ENCODE measurements at places on chromosomes 7 and 10.

DNA sequence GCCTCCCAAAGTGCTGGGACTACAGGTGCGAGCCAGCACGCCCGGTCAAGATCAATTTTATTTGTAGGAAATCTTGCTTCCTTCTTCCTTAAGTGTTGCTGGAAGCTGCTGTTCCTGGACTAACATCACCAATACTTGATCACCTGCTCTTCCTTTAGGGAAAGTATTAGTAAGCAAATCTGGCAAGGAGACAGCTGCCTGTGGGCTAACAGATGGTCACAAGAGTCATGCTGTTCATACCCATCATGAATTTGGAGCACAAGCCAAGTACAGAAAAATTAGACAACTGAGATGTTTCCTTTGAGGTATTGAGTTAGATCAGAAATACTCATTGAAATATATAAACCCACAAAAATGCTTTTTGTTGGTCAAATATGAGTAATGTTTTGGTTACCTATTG is 27.9 kb downstream of the BAIAP2L1 start:
- H3K4me1 ChIP-seq, result peaks cover 57% of the 10 kb centered on the region
- no peaks in the 10 kb centered on the region for H3K36me3 ChIP-seq
- no peak overlapping the region for H3K4me3 ChIP-seq

- H3K36me3 ChIP-seq, result no peaks in the 10 kb centered on the region
- H3K4me3 ChIP-seq, result no peak overlapping the region
- H3K27ac ChIP-seq, result peak overlapping the region; percentile 65
- no peak for DNase-seq
- no peaks in the 10 kb centered on the region for H3K27me3 ChIP-seq
- peaks cover 39% of the 10 kb centered on the region for H3K4me1 ChIP-seq
Observed at GRCh38 chr10:97517778-97518300, 19.1 kb downstream of the UBTD1 start.

DNA sequence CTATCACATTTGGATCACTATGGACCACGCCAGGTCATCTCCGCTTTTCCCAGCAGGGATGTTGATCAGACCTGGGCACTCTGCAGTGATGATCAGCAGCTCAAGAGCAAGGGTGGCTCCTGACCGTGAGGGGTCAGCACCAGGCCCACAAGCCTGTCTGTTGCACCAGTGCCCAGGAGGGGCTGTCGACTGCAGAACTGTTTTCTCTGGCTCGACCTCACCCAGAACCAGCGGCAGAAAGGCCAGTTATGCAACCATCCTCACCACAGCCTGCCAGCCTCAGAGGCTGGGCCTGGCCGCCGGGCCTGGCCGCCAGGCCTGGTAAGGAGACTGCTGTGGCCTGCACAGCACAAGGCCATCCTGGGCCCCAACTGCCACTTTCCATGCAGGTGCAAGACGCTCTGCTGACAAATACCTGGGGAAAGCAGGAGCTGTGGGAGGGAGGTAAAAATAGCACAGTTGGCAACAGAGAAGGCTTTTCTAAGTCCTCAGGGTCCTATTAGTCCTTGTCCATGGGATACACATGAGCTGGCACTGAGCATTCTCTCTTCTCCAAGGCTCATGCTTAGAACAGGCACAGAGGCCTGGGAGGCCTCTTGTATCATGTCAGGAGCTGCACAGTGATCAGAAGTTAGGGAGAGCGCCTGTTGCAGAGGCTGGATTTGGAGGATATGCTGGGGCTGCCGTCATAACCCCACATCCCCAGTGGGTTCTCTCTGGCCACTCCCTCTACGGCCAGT is 17.5 kb downstream of the KCNMA1 start:
- no peaks in the 10 kb centered on the region for H3K4me1 ChIP-seq
- H3K36me3 ChIP-seq, result no peaks in the 10 kb centered on the region
- H3K4me3 ChIP-seq, result no peak overlapping the region
- no peak overlapping the region for H3K27ac ChIP-seq
- DNase-seq, result no peak

- H3K4me3 ChIP-seq, result peak overlapping the region; percentile 45
- H3K27ac ChIP-seq, result peak overlapping the region; percentile 83
- peaks cover 3% of the 10 kb centered on the region for H3K4me1 ChIP-seq
- no peaks in the 10 kb centered on the region for H3K36me3 ChIP-seq
- no peak for DNase-seq
Observed at GRCh38 chr7:91264924-91265681, 870 bp downstream of the FZD1 start.

GRCh38 chr7:105635197-105635596 is 53.9 kb upstream of the EFCAB10 start:
- no peaks in the 10 kb centered on the region for H3K4me1 ChIP-seq
- DNase-seq, result no peak
- H3K27ac ChIP-seq, result no peak overlapping the region
- H3K27me3 ChIP-seq, result no peaks in the 10 kb centered on the region

- DNase-seq, result no peak
- no peaks in the 10 kb centered on the region for H3K36me3 ChIP-seq
- no peaks in the 10 kb centered on the region for H3K27me3 ChIP-seq
- no peak overlapping the region for H3K27ac ChIP-seq
- no peaks in the 10 kb centered on the region for H3K4me1 ChIP-seq
- no peak overlapping the region for H3K4me3 ChIP-seq
Observed at GRCh38 chr7:57415326-57415725, 34.7 kb upstream of the ZNF716 start.

- H3K27ac ChIP-seq, result no peak overlapping the region
- DNase-seq, result no peak
- H3K4me3 ChIP-seq, result no peak overlapping the region
- no peaks in the 10 kb centered on the region for H3K27me3 ChIP-seq
Observed at GRCh38 chr10:90937645-90938258, 16.9 kb upstream of the ANKRD1 start.

GRCh38 chr7:39137480-39137879 is 159.8 kb downstream of the POU6F2 start:
- H3K4me1 ChIP-seq, result no peaks in the 10 kb centered on the region
- no peak overlapping the region for H3K27ac ChIP-seq
- no peak for DNase-seq

GRCh38 chr10:123244747-123245146 is 90.5 kb downstream of the BUB3 start:
- DNase-seq, result no peak
- no peak overlapping the region for H3K4me3 ChIP-seq
- no peaks in the 10 kb centered on the region for H3K36me3 ChIP-seq
- no peak overlapping the region for H3K27ac ChIP-seq
- H3K4me1 ChIP-seq, result no peaks in the 10 kb centered on the region
- H3K27me3 ChIP-seq, result no peaks in the 10 kb centered on the region

- H3K27ac ChIP-seq, result no peak overlapping the region
- H3K27me3 ChIP-seq, result no peaks in the 10 kb centered on the region
- no peak for DNase-seq
- no peak overlapping the region for H3K4me3 ChIP-seq
Observed at GRCh38 chr7:39703144-39703543, 79.8 kb downstream of the RALA start.

DNA sequence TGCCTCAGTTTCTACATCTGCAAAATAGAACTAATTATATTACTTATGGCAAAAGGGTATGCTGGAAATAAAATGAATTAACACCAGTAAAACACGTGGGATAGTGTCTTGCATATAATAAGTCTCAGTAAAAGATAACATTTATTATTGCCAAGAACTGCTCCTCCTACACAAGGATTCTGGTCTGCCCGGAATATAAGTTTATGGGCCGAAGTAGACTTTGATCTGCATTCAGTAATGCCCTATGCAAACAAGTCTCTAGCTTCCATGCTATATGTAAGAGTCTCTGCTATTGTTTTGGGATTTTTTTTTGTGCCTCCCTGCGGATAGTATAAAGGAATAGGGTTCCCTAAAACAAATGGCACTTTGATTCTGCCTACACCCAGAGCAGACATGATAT is 125.6 kb upstream of the SLC26A5 start:
- no peak for DNase-seq
- no peaks in the 10 kb centered on the region for H3K4me1 ChIP-seq
- H3K36me3 ChIP-seq, result no peaks in the 10 kb centered on the region
- no peak overlapping the region for H3K27ac ChIP-seq

DNA sequence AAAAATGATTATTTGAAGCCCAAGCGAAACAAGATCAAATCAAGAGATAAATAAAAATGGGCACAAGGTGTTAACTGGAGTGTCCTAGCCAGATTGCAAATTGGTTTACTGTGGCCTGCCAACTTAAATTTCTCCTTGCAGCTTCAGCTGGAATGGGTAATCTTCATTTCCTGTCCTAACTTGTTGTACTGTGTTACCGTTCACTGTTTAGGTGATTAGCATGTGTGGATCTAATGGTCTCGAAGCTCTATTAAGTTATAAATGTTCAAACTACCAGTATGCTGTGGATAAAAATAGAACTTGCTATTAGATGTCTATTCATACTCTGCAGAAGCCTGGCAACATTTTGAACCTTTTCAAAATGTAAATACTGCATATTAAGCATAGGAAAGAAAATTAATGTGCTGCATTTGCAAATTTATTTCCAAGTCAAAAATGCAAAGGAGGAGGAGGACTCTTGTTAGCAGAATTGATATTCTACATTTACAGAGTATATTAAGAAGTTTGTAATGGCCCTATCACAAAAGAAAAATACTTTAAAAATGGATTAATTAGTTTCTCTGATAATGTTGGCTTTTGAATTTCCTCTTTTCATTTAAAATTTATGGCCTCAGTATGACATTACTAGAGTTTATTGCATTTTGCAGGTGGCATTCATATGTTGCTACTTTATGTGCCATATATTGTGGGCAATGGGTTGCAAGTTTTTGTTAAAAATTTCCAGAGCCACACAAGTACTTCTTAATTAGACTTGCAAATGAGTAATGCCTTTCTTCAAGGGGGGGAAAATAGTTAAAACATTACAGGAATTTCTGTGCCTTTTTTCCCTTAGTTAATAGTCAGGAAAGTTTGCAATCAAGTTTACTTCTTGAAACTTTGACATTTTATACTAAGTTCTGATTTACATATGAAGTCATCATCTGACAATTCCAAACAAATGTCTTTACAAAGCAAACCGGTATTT is 92.1 kb downstream of the CABCOCO1 start:
- no peaks in the 10 kb centered on the region for H3K36me3 ChIP-seq
- no peak overlapping the region for H3K27ac ChIP-seq
- H3K27me3 ChIP-seq, result no peaks in the 10 kb centered on the region

DNA sequence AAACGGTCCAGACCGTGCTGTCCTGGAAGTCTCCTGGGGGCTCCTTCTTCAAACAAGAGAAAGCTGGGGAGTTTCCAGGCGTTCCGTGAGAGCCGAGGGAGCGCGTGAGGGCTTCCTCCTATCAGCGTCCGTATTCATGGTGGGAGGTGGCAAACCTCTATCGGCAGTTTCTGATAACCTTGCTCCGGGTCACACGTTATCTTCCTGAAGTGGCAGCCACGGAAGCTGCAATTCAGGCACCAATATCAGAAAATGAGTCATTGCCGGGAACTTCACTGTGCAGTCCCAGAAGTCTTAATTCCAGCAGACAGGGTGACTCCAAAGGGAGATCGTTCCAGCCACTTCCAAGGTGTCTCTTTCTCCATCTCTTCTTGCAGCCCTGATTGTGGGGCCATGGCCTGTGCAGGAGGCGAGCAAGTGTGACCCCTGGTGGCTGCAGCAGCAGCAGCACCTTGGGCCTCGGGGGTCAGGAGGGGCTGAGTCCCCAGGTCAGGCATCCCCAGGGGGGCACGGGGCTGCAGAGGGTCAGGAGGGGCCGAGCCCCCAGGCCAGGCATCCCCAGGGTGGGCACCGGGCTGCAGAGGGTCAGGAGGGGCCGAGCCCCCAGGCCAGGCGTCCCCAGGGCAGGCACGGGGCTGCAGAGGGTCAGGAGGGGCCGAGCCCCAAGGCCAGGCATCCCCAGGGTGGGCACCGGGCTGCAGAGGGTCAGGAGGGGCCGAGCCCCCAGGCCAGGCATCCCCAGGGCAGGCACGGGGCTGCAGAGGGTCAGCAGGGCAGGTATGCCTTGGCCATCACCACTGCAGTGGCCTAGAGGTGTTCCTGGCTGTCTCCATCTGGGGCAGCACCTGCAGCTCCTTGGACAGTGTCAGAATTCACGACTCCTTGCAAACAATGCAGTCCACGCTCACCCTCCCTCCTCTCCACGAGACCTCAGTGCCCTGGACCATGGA is 538.7 kb downstream of the DNAJB6 start:
- H3K4me3 ChIP-seq, result no peak overlapping the region
- no peak overlapping the region for H3K27ac ChIP-seq
- peak; percentile 23 for DNase-seq
- H3K4me1 ChIP-seq, result peaks cover 9% of the 10 kb centered on the region

- no peaks in the 10 kb centered on the region for H3K27me3 ChIP-seq
- H3K4me1 ChIP-seq, result no peaks in the 10 kb centered on the region
- no peak overlapping the region for H3K27ac ChIP-seq
- no peaks in the 10 kb centered on the region for H3K36me3 ChIP-seq
Observed at GRCh38 chr10:105952153-105952552, 1212.4 kb downstream of the SORCS1 start.

- no peaks in the 10 kb centered on the region for H3K36me3 ChIP-seq
- DNase-seq, result no peak
- no peak overlapping the region for H3K27ac ChIP-seq
- H3K27me3 ChIP-seq, result no peaks in the 10 kb centered on the region
- H3K4me3 ChIP-seq, result no peak overlapping the region
Observed at GRCh38 chr7:111756687-111757178, 194.4 kb upstream of the IMMP2L start.

GRCh38 chr7:88200789-88201188 is 19.0 kb downstream of the SRI start:
- no peaks in the 10 kb centered on the region for H3K27me3 ChIP-seq
- DNase-seq, result no peak
- no peak overlapping the region for H3K4me3 ChIP-seq
- no peaks in the 10 kb centered on the region for H3K4me1 ChIP-seq
- H3K27ac ChIP-seq, result no peak overlapping the region

GRCh38 chr10:59962756-59963155 is 56.4 kb upstream of the CCDC6 start:
- no peaks in the 10 kb centered on the region for H3K36me3 ChIP-seq
- H3K4me3 ChIP-seq, result no peak overlapping the region
- H3K27ac ChIP-seq, result no peak overlapping the region
- no peak for DNase-seq
- H3K27me3 ChIP-seq, result no peaks in the 10 kb centered on the region

DNA sequence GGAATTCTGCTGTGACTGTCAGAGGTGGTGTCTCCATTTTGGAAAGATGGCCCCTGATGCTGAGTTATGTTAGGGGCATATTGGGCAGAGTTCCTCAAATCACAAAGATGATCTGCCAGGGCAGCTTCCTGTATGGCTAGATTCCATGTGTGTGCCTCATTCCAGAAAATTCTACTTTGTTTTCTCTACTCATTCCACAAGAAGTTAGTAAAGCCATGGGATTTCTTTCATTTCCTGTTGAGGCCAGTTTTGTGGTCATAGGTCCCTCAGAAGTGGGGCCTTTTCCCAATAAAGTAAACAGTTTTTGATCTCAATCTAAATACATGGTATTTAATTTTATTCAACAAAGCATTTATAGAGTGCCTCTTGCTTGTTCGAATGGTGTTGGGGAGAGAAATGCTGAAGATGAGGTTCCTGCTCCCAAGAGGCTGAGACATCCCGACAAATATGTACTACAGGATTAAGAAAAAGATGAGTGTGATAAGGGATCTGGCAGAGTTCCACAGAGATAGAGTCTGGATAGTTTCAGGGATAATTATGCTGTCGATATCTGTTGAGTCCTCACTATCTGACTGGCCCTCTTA is 33.0 kb downstream of the MINDY4 start:
- no peaks in the 10 kb centered on the region for H3K36me3 ChIP-seq
- no peak for DNase-seq
- no peak overlapping the region for H3K27ac ChIP-seq
- H3K4me1 ChIP-seq, result no peaks in the 10 kb centered on the region

- no peaks in the 10 kb centered on the region for H3K36me3 ChIP-seq
- no peak for DNase-seq
- no peak overlapping the region for H3K4me3 ChIP-seq
Observed at GRCh38 chr7:90736968-90737939, 141.1 kb downstream of the CDK14 start.

Measured in HCT116 (cell line).